ENCODE measurements at places on chromosomes 3 and 15.

DNA sequence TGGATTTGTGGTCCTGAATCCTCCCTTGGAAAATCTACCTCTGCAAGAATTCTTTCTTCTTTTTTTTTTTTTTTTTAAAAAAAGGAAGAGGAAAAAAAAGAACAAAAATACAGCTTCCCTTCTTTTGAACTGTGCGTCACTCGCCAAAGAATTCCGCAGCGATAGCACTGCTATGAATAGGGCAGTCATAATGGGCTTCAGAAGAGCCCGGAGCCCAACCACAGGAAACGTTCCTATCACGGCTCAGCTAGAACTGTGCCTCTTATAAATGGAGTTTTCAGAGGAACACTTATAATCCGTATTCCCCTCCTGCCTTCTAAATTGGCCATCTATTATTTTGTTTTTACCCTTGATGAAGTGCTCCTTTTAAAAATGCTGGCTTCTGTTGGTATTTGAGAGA is 227.7 kb downstream of the ADAMTS17 start:
- no peak for DNase-seq

DNA sequence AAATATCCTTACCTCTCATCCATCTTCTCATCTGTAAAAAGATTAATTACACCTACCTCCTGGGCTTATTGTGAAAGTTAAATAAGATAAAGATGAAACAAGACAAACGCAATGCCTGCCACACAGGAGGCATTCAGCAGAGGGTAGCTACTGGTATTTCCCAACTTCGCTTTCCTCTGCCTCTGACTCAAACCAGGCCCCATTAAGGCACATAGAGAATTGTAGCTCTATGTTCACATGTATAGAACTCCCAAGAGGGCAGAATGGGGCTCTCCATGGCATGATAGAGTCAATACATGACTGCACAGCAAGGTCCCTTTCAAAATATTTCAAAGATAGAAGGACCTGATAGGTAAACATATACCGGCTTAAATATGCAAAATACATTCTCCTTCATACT is 1.4 kb downstream of the LYSMD2 start:
- DNase-seq: no peak

DNA sequence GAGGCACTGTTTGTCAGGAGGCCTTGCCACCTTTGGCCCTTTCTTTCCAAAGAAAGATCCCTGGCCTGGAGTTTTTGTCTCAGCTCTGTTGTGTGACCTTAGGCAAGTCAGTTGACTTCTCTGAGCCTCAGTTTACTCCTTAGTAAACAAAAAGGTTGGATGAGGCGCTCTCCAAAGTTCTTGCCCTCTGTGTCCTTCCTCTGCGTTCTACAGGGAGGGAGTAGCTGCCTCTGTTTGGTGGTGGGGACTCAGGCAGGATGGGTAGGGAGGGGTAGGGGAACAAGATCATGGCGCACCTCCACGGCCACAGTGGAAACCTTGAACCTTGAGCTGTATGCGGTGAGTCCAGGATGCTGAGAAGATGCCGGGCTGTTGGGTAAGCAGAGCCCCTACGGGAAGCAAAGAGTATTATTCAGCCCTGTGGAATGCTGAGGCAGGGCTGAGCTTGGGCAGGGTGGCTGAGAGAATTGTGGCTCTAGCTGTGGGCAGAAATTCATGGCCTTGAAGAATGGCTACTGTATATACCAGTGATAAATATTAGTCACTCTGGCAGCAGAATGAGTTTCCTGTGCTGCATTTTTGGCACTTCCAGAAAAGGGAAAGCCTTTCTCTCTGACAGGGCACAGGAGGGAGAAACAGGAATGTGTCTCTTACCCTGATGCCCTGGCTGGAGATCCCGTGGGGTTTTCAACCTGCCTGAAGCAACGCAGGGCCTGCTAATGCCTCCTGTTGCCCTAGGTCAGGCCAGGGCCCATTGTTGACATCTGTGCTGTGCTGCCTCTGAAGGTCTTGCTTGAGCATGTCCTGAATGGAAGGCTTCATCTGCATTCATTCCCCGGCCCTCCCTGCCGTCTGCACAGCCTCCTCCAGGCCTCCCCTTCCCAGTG is 39.9 kb downstream of the SMAD3 start:
- no peak for DNase-seq

DNA sequence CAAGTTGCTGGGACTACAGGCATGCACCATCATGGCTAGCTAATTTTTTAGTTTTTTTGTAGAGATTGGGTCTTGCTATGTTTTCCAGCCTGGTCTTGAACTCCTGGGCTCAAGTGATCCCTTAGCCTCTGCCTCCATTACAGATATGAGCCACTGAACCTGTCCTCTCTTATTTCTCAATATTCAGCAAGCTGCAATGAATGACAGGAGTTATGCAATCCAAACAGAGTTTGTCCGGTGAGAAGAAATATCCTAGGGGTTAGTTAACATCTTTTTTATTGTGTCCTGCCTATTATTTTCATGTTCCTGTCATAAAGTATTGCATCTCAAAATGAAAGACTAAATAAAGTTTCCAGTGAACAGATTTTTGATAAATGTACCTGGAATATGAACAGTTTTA is 1161.4 kb downstream of the OTOL1 start:
- no peak for DNase-seq

- no peak for DNase-seq
Measured at GRCh38 chr3:65181391-65181871, 493.6 kb upstream of the ADAMTS9 start.

- DNase-seq: no peak
Measured at GRCh38 chr15:74301583-74302361, 65.6 kb downstream of the CCDC33 start.

DNA sequence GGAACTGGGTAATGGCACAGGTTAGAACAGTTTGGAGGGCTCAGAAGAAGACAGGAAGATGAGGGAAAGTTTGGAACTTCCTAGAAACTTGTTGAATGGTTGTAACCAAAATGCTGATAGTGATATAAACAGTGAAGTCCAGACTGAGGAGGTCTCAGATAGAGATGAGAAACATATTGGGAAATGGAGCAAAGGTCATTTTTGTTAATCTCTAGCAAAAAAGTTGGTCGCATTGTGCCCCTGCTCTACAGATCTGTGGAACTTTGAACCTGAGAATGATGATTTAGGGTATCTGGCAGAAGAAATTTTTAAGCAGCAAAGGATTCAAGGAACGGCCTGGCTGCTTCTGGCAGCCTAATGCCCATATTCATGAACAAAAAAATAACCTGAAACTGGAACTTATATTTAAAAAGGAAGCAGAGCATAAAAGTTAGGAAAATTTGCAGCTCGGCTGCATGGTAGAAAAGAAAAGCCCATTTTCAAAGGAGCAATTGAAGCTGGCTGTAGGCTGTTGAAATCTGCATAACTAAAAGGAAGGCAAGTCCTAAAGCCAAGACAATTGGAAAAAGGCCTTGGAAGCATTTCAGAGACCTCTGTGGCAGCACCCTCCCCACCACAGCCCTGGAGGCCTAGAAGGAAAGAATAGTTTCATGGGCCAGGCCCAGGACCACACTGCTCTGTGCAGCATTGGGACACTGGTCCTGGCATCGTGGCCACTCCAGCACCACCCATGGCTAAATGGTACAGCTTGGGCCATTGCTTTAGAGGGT is 182.6 kb upstream of the CD96 start:
- no peak for DNase-seq

DNA sequence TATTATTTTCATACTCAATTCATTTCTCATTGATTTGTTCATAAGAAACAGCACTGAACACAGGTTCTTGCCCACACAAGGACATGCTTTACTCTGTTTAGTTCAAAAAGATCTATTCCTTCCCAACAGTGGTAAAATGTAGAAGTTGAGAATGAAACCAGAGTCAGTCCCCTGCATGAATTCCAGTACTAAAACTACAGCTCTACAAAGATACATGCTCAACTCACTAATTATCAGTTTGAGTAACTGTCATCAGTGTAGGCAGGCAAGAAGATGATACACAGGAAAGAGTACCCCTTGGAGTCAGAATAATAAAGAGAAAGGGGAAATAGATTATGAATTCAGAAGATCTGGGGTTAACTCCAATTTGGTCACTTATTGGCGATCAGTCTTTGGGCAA is 43.2 kb downstream of the NR2E3 start:
- no peak for DNase-seq

DNA sequence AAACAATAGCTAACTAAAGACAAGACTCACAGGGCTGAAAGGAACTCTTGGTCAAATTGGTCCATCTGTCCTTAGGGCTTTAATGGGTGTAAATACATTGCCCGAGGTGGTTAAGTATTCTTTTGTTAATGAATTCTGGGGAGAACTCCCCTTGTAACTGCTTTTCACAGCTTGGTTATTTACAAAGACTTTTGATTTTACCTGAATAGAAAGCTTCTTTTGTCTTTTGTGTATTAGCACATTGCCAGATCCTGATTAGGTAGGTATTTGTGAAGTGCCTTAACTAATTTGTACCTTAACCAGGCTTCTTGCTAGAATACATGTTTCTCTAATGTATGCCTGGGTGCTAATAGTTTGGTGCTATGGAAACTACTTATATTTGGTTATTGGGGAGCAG is 14.0 kb downstream of the CHD2 start:
- DNase-seq: no peak

Data from nucleus accumbens (tissue), 56 donors.